ENCODE measurements at places on chromosomes 13 and 19. TPM values are rescaled to one million over a fixed set of nuclear protein-coding genes. Genes with fewer than 3 reads are reported as not detected.

The POU2F2 gene
- total RNA-seq = 5.3 TPM

The ZNF30 gene
- total RNA-seq = 4.6 TPM

GRCh38 chr13:98272549-98272948 is 95.5 kb upstream of the RNF113B start:
- DNase-seq = no peak

DNA sequence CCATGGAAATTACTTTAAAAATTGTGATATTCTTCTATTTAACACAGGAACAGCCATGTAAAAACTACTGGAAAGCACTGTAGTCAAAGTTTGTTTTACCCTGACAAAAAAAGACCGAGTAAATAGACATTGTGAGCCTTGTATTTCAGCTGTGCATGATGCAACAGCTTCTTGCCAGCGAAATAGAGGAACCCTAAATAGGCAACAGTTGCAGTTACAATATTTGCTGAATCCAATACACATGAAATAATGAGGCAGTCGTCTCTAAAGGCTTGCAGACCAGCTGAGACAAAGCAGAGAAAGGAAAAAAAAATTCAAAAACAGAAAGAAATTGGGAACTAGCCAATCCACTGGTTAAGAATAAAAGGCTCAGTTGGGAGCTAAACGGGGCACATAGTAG is 1001.1 kb downstream of the OLFM4 start:
- no peak for DNase-seq

GRCh38 chr13:44395976-44396694 is 22.5 kb downstream of the SERP2 start:
- DNase-seq = no peak

DNA sequence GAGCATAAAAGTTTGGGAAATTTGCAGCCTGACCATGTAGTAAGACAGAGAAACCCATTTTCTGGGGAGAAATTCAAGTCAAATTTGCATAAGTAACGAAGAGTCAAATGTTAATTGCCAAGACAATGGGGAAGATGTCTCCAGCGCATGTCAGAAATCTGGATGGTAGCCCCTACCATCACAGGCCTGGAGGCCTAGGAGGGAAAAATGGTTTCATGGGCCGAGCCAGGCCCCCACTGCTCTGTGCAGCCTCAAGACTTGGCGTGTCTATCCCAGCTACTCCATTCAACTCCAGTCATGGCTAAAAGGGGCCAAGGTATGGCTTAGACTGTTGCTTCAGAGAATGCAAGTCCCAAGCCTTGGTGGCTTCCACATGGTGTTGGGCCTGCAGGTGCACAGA is 269.8 kb downstream of the RFC3 start:
- DNase-seq = no peak

GRCh38 chr13:113053801-113054604 is 51.6 kb upstream of the F7 start:
- DNase-seq = no peak

All from ureter (tissue), 1 donor.